Nephron progenitor cell (in vitro differentiated cells): ENCODE measurements at places on chromosomes 6 and 20.

DNA sequence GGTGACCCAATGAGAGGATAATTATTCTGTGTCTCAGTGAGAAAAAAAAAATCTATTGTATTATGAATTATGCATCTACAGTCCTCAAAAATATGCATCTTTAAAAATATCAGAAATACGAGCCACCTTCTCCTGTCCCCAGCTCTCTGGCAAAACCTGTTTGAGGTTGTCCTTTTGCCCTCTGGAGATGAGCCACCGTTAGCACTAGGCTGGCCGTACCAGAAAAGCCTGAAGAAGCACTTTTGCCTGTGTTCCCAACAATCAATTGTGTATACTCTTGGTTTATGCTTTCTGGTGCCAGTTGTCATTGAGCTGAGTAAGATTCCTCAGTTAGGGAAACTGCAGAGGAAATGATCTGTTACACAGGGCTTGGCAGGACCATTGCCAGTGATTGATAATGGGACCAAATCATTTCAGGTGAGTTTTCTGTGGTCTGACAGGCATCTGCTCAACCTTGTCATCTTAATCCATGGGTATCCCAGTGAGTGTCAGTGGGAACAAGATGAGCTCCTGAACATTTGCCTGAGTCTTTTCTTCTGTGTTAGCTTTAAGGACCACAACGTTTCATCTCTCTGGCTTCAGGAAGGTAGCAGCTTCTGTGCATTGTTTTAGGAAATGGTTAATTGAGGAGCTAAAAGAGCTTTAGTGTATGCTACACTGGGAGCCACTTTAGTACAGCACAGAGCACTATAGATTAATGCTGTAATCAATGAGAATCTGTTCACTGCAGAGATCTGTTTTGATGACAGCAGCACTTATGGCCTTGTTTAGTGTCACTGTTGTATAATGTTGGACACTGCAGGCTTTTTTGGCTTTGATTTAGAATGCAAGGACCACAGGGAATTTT lies 330.1 kb downstream of the RIMS1 start:
- H3K27ac ChIP-seq = peak overlapping the region; percentile 36
- no peaks in the 10 kb centered on the region for H3K27me3 ChIP-seq
- peaks cover 43% of the 10 kb centered on the region for H3K4me1 ChIP-seq
- DNase-seq = no peak
- H3K4me3 ChIP-seq = no peak overlapping the region

DNA sequence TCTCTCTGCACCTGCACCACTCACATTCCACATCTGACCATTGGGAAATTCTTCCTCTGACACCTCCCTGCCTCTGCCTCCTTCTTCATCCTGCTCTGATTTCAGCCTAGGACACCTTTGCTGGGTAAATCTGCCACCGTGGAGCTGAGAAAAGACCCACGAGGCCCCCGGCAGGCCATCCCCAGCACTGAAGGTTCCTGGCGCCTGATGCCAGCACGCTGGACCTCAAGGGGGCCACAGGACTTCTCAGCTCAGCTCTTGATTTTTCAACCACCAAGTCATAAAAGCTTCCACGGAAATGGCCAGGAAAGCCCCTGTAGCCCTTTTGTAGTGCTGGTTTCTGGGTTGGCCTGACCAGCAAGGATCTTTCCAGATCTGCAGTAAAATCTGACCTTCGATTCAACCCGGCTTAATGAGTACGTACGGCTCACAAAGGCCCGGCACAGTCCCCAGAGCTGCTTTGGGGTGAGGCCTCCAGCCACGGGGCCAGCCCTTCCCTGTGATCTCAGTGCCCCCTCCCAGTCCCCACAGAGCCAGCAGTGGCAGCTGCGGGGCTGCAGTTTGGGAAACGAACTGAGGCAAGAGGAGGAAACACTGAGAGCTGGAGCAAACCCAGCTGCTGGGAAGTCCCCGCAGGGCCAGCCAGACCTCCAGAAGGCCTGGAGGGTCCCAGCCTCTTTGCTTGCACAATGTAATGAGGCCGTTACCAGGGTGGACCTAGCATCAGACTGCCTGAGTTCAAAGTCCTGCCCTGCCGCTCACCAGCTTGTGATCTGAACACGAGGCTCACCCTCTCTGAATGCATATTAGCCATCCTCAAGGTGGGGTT lies 157.5 kb downstream of the BMP7 start:
- H3K4me3 ChIP-seq = no peak overlapping the region
- peaks cover 21% of the 10 kb centered on the region for H3K27me3 ChIP-seq
- H3K36me3 ChIP-seq = no peaks in the 10 kb centered on the region

DNA sequence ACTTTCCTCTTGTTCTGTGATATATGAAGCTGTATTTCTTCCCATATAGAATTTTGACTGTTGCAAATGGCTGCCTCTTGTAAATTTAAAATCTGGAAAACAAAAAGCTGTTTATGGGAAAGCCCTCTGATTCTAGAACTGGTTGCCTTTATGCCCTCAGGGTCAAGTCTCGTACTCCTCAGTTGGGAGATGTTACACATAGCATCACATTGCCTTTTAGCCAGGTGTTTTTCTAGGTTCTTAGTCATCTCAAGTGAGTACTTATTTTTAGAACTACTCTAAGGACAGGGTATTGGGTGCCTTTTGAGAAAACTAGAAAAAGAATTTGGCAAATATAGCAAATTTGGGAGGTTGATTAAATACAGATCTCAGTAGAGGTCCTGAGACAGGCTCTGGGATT lies 58.5 kb downstream of the ANKS1A start:
- peaks cover 3% of the 10 kb centered on the region for H3K27me3 ChIP-seq
- peaks cover 22% of the 10 kb centered on the region for H3K36me3 ChIP-seq
- no peak for DNase-seq
- H3K4me3 ChIP-seq = no peak overlapping the region
- no peak overlapping the region for H3K27ac ChIP-seq

GRCh38 chr6:111985202-111985731 lies 68.6 kb upstream of the CCN6 start:
- H3K36me3 ChIP-seq = peaks cover 4% of the 10 kb centered on the region
- peaks cover 9% of the 10 kb centered on the region for H3K27me3 ChIP-seq
- H3K4me3 ChIP-seq = no peak overlapping the region
- peaks cover 28% of the 10 kb centered on the region for H3K4me1 ChIP-seq

GRCh38 chr20:19562426-19562825 lies 195.6 kb upstream of the RIN2 start:
- no peak for DNase-seq
- peaks cover 20% of the 10 kb centered on the region for H3K27me3 ChIP-seq
- peaks cover 5% of the 10 kb centered on the region for H3K36me3 ChIP-seq
- H3K4me1 ChIP-seq = peaks cover 50% of the 10 kb centered on the region
- H3K27ac ChIP-seq = no peak overlapping the region

DNA sequence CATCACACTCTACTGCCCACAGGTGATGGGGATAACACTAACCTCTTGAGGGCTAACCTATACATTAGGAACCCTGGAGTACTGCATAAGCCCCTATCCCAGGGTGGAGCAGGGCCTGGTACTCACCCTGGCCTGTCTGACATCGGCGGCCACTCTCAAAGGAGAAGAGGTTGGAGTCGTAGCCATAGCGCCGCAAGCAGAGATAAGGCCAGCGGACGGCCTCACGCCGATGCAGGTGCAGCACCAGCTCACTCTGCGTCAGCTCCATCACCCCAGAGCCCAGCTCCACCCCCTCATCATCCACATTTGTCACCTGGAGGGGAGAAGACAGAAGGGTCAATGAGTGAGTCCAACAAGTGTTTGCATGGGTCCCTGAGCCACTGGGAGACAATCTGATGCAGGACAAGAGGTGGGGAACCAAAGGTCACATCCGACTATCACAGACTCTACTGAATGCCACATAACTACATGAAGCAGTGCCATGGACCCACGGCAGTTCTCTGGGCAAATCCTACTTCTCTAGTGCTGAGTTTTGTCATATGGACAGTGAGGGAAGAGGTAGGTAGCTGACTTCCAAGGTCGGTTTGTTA lies 4.3 kb downstream of the FRS3 start:
- H3K27me3 ChIP-seq = peaks cover 11% of the 10 kb centered on the region
- H3K4me1 ChIP-seq = peaks cover 14% of the 10 kb centered on the region
- peaks cover 18% of the 10 kb centered on the region for H3K36me3 ChIP-seq
- H3K4me3 ChIP-seq = no peak overlapping the region
- H3K27ac ChIP-seq = no peak overlapping the region

- H3K36me3 ChIP-seq = no peaks in the 10 kb centered on the region
- H3K27me3 ChIP-seq = peaks cover 16% of the 10 kb centered on the region
- no peak overlapping the region for H3K27ac ChIP-seq
- DNase-seq = no peak
- H3K4me1 ChIP-seq = no peaks in the 10 kb centered on the region
- no peak overlapping the region for H3K4me3 ChIP-seq
Observed at GRCh38 chr6:25682324-25682723, 30.3 kb downstream of the SCGN start.

DNA sequence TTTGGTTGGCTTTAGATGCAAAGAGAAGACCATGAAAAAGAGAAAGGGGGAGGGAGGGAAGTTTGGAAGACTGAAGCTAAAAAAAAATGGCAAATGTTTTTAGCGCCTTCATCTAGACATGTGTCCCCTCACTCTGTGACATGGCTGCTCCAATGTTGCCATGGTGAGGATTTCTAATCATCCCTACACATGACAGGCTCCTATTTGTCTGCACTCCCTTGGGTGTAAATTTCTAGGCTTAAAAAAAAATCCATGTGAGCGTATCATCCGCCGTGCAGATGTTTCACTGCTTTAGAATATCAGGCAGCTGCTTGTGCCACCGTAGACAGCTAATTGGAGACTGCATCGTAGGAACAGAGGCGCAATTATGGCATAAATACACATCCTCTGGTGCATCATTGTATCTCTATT lies 761.1 kb upstream of the MMS22L start:
- peaks cover 72% of the 10 kb centered on the region for H3K4me1 ChIP-seq
- no peak overlapping the region for H3K4me3 ChIP-seq
- H3K27me3 ChIP-seq = no peaks in the 10 kb centered on the region
- no peak overlapping the region for H3K27ac ChIP-seq
- DNase-seq = no peak
- no peaks in the 10 kb centered on the region for H3K36me3 ChIP-seq
